ENCODE measurements at places on chromosomes 4 and X.

DNA sequence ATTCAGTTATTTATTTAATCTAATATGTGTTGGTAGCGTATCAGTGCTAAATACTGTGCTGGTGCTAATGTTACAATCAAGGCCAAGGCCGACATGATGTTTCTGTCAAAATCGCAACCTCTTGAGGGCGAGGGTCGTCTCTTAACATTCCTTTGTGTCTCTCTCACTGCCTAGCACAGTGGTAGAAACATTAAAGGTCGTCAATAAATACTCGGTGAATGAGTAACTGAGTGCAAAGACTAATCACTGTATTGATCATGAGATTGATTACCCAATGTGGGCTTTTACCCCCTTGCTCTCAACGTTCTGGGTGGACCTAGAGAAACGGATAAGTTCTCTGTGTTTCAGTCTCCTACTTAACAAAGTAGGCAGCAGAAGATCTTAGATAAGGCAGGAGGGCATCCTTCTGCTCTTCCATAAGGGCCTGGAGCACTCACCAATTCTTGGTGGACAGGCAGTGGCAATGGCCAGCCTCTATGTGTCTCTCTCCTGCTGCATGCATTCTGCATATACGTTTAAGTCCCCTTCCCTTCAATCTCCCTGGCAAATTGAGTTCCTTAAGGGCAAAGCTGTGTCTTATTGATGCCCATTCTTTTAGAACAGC, 30.1 kb downstream of the TMEM255A start:
- no peak for DNase-seq

DNA sequence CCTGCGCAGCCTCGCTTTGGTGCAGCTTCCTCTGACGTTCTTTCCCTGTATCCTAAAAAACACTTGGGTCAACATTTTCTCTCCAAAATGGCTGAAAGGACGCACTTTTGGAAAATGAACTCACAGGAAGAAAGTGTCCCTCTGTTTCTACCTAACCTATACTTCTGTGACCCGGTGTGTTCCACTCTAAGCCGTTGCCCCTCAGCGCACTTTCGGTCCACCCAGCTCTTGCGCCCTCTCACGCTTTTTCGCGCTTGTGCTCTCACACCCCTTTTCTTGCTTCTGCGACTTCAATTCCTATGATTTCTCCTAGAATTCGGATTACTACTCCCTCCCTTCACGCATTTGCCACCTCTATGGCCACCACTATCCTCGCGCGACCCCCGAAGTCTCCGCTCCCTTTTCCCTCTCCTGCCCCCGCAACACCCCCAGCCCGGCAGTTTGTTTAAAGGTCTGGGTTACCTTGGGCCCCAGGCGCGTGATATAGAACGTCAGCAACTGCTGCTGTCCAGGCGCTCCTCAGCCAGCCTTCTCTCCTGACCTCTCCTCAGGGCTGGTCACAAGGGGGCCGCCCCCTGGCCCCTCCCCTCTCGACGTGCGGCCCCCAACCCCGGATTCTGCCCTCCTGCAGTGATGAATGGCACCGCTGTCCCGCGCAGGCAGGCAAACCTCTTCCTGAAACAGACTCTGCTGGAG, at the start of gene USP51:
TSS of gene USP51 (minus strand) at position 535 of the 696 bp plus-strand sequence. CDS start 909 bp downstream, outside the sequence.
- peak; percentile 1 for DNase-seq

GRCh38 chr4:142579443-142579842, 266.7 kb downstream of the INPP4B start:
- no peak for DNase-seq

- no peak for DNase-seq
Observed at GRCh38 chrX:132333351-132333750, 114.1 kb upstream of the RAP2C start.

GRCh38 chr4:26496207-26496783, 6.0 kb upstream of the CCKAR start:
- no peak for DNase-seq

- no peak for DNase-seq
Observed at GRCh38 chr4:81828991-81829390, 357.3 kb upstream of the RASGEF1B start.

GRCh38 chr4:96183611-96184010, 343.7 kb downstream of the PDHA2 start:
- DNase-seq: no peak

DNA sequence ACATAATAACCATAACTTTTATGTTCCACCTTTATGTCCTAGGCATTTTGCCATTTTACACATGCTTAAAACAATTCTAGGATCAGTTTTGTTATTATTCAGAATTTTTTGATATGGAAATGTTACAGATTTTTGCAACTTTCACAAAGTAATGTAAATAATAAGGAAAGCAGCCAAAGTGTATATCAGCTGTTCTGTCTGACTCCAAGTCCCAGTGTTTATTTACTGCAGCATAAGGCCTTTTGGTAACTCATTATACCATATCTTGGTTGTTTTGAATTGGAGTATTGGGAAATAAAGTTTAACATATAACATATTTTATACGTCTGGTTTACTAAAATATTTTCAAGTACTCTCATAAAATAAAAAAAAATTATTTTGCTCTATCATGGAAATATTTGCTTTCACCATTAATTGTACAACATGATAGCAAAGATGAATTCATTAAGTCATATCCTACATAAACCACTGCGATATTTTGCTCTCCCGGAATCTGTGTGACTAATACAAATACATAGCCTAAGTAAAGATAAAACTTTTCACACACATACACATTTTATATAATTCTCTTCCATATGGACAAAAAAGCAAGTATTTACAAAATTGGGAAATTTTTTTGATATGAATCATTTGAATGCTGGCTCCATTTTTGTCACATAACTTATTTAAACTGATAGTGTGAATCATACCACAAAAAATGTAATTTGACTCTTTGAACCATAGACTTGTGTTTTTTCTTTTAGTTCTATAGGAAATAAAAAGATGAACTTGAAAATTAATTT, 399.0 kb downstream of the PABPC4L start:
- DNase-seq: no peak

- peak; percentile 41 for DNase-seq
Observed at GRCh38 chrX:115968436-115969252, 201.9 kb upstream of the AGTR2 start.

- DNase-seq: no peak
Observed at GRCh38 chr4:20878806-20879205, 178.5 kb downstream of the PACRGL start.

DNA sequence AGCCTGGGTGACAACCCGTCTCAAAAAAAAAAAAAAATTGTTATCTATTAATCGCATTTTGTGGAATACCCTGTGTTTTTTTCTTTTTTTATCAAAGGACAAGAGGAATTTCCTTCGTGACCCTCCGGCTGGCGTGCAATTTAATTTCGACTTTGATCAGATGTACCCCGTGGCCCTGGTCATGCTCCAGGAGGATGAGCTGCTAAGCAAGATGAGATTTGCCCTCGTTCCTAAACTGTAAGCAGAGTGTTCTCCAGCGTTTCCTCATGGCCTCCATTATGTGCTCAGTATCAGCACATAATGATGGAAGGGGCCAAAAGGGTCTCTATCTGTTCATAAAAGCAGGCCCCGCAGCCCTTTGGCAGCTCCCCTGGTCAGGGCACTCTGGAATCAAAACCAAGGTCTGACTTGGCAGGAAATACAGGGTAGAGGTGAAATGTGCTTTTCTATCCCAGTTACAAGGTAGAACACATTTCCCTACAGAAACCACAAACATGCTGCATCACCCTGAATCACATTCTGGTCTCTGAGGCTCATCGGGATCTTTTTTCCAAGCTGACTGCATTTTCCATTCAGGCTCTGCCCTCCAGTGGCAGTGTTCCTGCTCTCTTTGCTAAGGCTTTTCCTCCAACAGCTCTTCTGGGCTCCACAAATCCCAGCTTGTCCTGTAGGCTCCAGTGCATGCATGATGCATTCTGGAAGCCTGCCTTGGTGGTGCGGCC, 24.4 kb downstream of the SYAP1 start:
- DNase-seq: no peak

DNA sequence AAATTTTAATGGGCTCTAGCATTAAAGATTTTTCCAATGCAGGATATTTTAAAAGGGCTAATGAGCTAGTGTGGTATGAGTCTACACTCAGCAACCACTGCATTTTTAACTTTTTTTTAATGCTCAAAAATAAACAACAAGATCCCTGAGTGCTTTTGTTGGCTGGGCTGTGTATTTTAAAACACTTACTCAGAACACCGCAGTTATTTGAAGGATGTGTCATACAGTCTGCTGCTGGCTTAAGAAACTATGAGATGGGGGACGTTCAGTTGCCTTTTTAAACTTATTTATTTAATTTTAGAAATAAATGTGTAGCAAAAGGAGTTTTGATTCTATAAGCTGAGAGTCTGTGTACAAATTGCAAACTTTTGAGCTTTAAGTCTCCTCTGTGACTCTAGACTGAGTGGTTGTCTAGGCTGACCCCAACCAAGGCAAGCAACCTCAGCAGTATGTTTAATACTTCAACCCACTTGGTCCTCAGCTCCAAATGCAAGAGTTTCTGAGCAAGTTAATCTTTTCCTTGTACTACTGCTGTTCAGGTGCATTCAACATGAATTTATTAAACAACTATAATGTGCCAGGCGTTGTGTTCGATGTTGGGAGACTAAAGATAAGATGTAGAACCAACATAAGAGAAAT, 278.6 kb upstream of the DIPK2B start:
- peak; percentile 44 for DNase-seq

DNA sequence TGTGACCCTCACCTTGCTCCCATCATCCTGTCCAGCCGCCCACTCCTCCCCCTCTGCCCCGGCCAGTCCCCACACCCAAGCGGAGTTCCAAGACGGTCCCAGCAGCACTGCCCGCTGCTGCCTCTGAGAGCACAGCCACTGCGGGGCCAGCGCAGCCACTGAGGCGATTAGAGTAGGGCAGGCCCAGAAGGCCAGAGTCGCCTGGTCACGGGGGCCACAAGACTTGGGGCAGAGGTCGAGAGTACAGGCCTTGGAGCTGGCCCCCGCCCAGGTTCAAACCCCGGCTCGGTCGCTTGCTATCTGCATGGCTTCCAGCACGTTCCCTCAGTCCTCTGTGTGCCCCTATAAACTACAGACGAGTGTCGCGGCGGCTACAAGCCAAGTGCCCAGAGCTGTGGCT, 53.2 kb upstream of the ADRA2C start:
- no peak for DNase-seq

DNA sequence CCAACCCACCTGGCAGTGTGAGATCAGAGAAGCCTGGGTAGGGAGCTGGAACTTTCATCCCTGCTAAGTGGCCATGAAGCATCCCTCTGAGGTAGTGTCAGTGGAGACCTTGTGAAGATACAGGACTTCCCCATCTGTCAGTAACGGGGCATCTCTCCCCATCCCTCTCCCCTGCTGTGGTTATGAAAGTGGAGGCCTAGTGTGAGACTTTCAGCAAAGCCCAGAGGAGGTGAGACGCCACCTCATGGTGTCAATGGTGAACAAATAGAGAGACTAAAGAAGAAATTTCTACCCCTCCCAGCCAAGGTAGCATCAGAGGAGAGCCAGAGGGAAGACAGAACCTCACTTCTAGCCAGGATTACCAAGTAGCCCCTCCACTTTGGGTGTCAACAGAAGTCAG, 150.2 kb downstream of the VEGFC start:
- no peak for DNase-seq

DNA sequence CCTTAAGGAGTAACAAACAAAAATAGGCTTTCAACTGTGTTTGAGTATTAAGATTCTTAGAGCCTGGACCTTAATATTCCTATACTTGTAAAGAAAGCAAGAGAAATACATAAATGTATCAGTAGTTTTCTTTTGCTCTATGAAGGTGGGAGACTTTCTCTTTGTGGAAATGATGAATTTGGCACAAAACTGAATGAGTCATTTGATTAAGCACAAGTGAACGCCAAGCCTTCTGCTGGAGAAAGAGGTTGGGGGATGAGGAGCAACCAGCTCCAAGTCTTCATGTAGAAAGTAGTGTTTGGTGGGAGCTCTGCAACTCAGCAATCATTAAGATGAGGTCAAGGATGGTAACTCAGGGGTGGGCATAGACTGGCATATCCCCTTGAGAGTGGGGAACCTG, 49.6 kb downstream of the MEPE start:
- DNase-seq: no peak

DNA sequence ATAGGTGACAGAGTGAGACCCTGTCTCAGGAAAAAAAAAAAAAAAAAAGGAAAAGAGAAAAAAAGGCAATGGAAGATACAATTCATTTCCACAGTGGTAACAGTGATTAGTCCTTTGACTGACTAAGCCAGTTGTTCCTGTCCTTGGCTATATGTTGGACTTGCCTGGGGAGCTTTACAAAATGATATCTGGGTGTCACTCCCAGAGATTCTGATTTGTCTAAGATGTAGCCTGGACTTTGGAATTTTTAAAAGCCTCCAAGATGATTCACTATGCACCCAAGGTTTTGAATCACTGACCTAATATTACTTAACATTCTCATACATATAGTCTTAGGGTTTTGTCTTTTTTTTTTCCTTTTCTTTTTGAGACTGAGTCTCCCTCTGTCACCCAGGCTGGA, 16.9 kb downstream of the HELQ start:
- no peak for DNase-seq

DNA sequence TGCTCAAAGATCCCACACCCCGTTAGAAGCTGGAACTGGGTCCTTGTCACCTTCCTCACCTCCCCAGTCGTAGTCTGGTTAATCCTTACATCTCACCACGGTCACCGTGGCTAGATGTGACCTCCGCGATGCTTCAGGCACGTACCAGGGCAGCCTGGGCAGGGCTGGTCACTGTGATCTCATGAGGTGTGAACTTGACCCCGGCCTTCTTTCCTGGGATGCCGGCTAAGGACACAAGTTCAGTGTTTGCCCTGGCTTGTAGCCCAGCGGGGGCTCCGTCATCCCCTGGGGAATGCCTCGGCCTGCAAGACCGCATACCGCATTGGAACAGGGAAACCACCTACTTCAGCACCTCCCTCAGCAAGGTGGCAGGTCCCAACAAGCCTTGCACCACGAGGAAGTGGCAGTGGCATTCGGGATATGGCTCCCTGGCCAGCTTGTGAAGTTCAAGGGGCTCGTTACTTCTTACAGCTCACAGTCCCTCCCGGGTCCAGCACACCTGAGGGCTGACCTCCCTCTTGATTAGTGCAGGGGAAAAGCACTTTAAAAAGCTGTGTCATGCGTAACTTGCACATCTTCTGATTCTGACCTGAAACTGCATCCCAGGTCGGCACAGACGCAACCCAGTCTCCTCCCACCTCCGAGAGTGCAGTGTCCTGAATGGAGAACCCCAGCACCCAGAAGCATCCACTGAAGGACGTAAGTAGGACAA, 25.9 kb downstream of the NOP14 start:
- peak; percentile 63 for DNase-seq

GRCh38 chr4:57074744-57075143, 35.4 kb downstream of the IGFBP7 start:
- no peak for DNase-seq

Data from LoVo (cell line).